ENCODE measurements at places on chromosomes 7 and 10.

DNA sequence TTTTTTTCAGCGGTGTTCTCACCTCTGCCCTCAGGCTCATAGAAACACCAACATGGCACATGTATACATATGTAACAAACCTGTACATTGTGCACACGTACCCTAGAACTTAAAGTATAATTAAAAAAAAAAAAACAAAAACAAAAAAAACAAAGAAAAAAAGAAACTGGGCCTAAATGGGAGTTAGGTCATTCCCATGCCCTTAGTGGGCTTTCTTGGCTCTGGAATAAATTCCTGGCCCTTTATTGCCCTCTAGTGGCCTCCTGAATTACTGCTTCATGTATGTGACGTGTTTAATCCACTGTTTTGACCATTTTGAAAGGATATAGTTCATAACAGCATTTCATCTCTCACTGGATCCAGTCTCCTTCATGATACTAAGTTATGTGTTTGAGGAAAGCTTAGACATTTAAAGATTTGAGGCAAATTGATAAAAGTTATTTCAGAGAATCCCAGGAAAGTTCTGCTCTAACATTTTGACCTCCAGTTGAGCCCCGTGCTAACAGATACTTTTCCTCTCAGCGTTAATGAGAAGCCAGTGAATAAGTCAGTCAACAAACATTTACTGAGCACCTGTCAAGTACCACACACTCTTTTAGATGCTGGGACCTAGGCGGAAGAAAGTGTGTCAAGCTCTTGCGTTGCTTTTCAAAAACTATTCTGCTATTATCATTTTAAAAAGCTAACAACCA, 54.7 kb upstream of the SYPL1 start:
- DNase-seq = peak; percentile 59

GRCh38 chr10:74179111-74179710, 28.2 kb downstream of the ADK start:
- no peak for DNase-seq

- DNase-seq = no peak
These were observed 249.4 kb downstream of the CRPPA start for GRCh38 chr7:16171928-16172327.

GRCh38 chr7:71694665-71695064, 562.7 kb downstream of the GALNT17 start:
- no peak for DNase-seq

DNA sequence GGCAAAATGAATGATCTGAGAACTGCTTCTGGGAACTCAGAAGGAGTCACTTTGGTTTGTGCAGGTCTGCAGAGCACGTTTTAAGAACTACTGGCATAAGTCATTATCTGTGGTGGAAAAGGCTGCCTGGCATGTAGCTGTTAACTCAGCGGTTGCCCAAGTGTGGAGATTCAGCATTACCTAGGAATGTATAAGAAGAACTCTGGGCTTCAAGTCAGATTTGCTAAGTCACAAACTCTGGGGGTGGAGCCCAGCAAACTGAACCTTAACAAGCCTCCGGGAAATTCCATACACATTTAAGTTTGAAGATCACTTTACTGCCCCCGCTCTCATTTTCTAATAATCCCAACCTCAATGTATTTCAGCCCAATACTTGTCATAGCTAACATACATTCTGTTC, 31.1 kb downstream of the PLXDC2 start:
- no peak for DNase-seq

GRCh38 chr7:110921595-110922151, 169.3 kb upstream of the LRRN3 start:
- DNase-seq = peak; percentile 14

DNA sequence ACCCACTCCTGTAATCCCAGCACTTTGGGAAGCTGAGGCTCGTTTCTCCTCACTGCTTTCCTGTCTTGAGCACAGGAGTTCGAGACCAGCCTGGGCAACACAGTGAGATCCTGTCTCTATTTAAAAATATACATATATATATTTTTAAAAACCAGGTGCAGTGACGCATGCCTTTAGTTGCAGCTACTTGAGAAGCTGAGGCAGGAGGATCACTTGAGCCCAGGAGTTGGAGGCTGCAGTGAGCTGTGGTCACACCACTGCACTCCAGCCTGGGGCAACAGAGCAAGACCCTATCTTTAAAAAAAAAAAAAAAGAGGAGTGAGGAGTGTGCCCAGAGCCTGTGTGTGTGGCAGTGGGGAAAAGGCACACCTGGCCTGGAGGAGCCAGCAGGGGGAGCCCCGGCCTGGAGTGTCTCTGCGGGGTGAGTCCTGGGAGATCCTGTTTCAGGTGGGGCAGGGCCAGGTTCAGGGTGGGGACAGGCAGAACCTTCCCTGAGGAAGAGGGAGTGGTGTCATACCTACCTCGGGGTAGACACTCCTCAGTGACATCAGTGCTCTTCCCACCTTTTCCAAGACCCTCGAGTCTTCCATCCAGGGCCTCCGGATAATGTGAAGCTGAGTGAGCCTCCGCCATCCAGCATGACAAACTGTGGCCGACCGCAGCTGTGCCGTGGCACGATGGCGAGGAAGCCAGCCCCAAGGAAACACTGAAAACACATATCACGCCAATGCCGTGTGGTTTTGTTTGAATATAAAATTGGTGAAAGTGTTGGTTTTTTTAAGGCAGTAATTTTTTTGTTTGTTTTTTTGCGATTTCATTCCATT, 9.0 kb upstream of the ARPC1B start:
- DNase-seq = no peak

- peak; percentile 89 for DNase-seq
These were observed 122.8 kb upstream of the GDF10 start for GRCh38 chr10:47176903-47177868.

DNA sequence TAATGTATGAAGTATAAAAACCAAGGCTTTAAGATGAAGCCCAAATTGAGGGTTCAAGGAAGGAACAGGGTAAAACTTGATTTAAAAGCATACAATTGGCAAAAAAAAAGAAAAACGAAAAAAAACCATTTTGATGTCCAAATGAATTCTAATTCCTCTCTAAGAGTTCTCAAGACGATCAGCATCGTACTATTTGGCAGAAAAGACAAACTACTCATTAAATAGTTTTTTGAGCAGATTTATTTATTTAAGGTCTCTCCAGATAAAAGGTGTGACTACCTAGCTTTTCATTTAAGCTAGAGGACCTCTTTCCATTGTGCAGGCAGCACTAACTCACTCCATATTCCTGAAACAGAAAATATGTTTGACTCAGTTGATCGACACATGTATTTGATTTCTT, 245.0 kb downstream of the KIAA1217 start:
- DNase-seq = no peak

DNA sequence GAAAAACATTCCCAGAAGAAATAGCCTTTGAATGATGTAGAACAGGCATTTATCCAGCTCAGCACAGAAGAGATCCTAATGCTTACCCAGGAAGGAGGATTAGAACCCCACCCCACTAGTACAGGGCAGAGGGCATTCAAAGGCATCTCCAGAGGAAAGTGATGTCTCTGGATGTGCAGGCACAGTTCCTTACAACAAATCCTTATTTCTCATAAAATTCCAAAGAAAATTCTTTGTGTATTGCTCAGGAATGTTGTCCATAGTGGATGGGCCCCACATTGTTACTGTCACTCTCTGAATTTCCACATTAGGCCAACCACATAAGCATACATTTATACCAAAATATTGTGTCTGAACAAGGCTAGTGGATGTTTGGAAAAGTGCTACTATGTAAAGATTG, 243.0 kb downstream of the ADRA2A start:
- no peak for DNase-seq

DNA sequence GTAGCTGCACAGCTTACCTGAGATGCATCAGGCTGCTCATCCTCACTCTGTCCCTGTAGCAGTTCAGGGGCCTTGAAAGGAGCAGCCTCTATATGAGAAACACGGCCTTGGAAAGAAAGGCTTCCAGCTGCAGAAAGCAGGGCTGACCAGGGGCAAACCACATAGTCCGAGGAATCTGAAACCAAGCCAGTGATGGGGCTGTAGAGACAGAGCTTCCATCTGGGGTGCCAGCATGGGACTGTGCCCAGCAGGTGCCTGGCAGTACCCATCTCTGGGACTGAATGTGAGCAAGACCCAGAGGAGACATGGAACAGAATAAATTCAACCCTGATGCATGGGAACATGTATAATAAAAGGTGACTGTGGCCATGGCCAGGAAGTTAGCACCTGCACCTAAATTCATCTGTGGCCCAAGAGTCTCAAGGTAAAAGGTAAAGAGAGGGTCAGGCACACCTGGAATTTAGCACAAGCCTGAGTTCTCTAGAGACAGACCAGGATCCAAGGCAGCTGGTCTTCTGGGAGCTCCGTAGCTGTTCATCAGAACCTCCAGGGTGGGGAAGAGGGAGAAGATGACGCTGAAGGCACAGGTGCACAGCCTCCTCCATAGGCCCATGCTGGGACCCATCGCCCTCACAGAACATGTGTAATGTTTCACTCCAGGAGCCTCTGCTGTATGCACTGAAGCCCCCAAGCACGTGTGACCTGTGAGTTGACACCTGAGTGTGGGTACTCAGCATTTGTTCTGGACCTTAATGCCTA, 25.3 kb downstream of the FRMPD2 start:
- no peak for DNase-seq

GRCh38 chr7:99012722-99013121, 131.2 kb downstream of the SMURF1 start:
- no peak for DNase-seq

- DNase-seq = no peak
These were observed 368.5 kb upstream of the MGMT start for GRCh38 chr10:129098517-129098916.

DNA sequence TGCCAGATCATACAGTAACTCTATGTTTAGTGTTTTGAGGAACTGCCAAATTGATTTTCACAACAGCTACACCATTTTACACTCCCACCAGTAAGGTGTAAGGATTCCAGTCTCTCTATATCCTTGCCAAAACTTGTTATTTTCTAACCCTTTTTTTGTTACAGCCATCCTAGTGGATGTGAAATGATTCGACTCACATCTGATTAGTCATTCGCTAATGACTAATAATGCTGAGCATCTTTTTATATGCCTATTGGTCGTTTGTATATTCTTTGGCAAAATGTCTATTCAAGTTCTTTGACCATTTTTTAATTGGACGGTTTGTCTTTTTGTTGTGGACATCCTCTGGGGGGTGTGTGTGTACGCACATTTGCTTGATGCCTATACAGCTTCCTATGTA, 142.8 kb downstream of the DGKB start:
- no peak for DNase-seq

DNA sequence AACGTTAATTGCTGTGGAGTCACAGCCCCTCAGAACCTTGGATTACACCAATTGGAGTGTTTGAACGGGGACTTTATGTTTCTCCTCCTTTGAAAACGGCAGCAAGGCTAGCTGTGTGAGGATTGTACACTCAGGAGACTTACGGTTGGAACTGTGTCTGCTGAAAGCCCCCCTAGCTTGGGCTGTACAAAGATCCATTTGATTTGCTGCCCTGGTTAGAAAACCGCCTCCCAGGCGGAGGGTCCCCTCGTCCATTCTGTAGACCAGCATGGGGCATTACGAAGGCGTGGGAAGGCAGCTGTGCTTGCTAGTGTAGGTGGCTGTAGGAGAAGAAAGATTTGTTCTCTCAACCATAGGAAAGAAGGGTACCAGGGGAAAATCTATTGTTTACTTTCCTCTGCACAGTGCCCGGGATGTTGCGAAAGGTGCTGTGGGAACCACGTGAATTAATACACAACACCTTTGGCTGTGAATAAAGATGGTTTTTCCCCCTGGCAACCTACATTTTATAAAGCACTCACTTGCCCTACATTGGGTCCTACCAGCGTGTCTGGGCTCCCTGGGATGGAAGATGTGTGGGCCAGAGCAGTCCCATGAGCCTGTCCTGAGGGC, 73.4 kb upstream of the BTBD16 start:
- DNase-seq = no peak

DNA sequence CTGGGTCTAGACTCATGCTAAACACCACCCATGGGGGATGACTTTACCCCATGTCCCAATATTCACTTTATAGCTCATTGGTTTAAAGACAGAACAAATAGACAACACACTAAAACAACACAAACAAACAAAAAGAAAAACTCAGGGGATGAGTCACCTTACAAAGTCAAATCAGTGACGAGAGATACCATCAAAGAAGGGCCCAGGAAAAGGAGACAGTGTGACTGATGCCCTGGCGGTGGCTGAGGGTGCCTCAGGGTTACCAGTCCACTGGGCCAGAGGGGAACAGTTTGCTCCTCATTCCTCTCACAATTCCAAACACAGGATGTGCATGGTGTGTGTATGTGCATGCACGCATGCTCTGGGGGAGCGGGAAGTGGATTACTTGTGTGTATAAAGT, 171.3 kb upstream of the PRKCQ start:
- no peak for DNase-seq

- no peak for DNase-seq
These were observed 12.2 kb upstream of the PPIF start for GRCh38 chr10:79335094-79335469.
